ENCODE measurements at places on chromosomes 11 and 22.

- DNase-seq: peak; percentile 98
These were observed 78.5 kb downstream of the TRAF6 start for GRCh38 chr11:36431429-36432092.

GRCh38 chr11:57471496-57471895 is 11.2 kb downstream of the RTN4RL2 start:
- no peak for DNase-seq

DNA sequence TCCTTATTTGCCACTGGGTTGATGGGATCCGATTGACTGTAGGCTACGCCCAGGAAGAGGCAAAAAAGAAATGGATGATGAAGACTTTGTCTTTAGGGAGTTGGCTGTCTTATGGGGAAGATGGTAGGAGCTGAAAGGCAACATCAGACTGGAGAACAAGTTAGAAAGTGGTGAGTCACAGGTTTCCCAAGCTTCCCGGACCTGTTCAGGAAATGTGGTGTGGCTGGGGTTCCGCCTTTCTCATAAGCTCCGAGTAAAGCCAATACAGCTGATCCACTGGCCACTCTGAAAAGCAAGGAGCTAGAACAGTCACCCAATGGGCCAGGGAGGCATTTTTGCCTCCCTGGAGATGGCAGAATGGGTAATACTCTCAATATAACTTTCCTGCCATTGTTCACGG is 194.5 kb downstream of the SNX19 start:
- DNase-seq: no peak

- no peak for DNase-seq
These were observed 28.1 kb downstream of the IGSF9B start for GRCh38 chr11:133928628-133929059.

DNA sequence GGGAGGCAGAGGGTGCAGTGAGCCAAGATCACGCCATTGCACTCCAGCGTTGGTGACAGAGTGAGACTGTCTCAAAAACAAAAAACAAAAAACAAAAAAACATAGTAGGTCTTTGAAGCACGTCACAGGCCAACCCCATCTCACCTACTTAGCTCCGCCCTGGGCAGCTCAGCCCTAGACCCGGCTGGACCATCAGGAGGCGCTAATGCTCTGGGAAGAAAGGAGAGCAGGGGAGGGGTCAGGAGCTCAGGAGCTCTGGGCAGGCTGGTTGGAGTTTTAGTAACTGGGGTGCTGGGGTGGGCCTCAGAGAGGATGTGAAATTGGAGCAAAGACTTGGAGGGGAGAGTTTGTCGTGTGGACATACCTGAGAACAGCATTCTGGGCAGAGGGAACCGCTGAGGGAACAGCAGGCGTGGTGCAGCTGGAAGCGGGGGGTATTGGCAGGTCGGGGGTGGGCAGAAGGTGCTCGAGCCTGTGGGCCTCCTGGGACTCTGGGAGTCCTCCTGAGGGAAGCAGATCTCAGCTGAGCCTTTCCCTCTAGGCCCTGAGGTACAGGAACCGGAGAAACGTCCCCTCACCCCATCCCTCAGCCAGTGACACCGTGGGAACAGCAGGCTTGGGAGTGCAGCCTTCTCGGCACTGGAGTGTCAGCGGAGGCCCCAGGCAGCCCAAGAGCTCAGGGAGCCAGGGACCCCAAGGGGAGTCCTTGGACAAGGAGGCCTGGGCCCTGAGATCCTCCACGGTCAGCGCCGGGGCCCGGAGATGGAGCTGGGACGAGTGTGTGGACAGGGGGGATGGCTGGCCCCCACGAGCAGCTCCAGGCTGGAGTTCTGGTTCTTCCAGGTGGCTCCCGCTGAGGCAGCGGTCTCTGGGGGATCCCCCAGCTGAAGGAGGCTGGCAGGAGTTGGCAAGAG is 2.2 kb upstream of the RPS6KA4 start:
- no peak for DNase-seq

DNA sequence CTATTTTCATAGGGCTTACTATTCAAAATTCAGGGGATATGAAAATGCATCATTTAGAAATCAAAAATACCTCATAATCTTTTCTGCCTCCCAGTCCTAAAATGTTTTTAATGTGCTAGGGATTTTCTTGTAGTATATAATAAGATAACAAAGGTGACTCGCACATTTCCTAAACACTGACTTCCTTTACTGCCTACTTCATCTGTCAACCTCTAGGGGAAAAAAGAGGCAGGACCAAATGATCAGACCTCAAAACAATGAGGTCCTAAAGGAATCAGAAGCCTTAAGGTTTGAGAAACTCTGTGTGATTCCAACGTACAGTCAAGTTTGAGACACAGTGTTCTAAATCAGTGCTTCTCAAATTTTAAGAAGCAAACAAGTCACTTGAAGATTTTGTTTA is 56.1 kb upstream of the POU2AF2 start:
- no peak for DNase-seq

GRCh38 chr22:17888439-17888838 is 114.2 kb upstream of the BID start:
- no peak for DNase-seq

DNA sequence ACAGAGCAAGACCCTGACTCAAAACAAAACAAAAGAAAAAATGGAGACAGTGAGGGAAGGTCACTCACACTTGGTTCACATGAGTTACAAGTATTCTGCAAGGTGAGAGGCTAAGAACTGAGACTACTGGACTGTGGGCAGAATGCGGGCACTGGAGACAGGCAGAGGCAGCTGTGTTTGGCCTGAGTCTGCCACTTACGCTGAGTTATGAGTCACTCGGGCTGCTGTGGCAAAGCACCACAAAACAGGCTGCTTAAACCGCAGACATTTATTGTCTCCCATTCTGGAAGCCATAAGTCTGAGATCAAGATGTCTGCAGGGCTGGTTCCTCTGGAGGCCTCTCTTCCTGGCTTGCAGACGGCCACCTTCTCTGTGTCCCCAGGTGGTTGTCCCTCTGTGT is 122.8 kb downstream of the SHANK2 start:
- DNase-seq: no peak

DNA sequence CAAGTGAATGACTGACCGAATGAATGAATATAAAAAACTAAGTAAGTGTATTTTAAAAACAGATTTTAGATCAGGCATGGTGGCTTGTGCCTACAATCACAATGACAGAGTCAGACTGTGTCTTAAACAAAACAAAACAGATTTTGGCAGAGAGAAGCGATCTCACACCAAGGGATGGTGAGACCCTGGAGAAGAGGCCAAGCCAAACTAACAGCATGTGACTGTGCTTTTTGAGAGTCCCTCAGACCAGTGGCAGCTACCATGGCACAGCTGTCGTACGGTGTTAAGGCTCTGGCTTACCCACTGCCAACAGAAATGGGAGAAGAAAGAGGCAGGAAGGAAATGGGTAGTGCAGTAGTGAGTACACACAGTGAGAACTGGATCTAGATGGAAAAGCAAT is 60.6 kb downstream of the SGSM3 start:
- DNase-seq: no peak

DNA sequence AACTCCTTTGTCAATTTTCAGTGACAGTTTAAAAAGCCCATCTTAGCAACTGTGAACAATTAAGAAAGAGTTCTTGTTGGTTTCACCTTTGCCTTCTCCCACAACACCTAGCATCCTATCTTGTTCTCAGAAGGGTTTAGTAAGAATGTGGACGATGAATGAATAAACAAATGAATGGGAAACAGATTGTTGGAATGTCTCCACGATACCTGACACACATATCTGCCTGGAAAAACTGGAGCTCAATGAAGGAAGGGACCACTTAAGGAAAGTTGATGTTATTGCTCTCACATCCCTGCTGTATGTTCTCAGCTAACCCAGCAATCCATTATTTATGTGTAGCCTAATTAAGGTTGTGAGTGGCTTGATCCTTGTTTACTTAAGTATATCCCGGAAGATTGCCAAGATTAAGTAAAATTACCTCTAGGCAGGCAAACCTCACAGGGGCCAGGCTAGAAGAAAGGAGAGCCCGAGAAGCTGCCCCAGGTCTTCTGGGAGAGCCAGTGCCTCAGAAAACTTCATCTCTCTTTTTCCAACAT is 286.4 kb downstream of the NXPE2 start:
- DNase-seq: no peak

DNA sequence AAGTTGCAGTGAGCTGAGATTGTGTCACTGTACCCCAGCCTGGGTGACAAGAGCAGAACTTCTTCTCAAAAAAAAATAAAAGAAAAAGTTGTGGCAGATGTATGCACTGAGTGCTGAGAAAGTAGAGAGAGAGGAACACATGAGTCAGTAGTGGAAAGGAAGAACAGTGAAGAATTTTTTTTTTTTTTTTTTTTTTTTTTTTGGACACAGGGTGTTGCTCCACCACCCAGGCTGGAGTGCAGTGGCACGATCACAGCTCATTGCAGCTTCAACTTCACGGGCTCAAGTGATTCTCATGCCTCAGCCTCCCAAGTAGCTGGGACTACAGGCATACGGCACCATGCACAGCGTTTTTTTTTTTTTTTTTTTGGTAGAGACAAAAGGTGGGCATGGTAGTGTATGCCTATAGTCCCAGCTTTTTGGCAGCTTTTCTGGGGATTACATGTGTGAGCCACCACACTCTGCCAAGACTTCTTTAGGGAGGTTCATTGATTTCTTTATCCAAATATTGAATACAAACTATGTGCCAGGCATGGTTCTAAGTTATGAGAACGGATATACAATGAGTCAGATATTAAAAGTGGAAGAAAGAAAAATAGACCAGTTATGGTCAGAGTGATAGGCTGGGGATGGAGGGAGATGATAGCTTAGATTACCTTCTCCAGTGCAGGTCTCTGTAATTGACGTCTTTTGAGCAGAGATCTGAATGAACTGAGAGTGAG is 62.0 kb downstream of the YAP1 start:
- no peak for DNase-seq

- no peak for DNase-seq
These were observed 784.8 kb downstream of the KCNA4 start for GRCh38 chr11:29231991-29232390.

DNA sequence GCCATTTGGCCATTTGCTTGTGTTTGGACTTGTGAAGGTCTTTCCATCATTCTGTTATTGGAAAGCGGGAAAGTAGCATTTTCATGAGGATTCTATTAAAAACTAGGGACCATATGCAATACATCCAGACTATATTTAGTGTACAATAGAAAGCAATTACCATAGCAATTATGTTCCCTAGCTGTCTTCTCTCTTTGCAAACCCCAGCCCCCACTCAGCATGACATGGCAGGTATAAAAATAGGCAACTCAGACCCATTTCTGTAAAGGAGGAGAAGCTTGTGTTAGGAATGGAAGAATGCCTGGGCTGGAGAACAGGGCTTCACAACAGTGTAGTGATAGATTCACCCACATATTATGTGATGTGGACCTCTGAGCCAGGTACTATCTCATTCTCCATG is 12.4 kb downstream of the OR51B6 start:
- DNase-seq: no peak

DNA sequence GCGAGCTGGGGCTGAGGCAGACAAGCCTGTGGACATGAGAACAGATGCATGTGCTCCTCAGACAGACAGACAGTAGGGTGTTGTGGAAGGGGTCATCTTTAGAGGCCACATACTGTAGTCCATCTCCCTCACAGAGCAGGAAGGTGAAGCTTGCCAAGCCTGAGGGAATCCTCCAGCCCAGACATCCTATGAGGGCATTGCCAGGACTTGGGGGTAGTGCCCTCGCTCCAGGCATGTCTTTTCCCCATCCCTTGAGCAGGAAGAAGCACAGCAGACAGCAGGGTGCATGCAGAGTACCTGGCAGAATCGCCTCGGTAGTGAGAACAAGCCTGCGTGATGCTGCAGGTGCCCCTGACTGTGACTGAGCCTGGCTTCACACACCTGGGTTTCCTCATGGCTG is 66.5 kb upstream of the CLDN5 start:
- DNase-seq: no peak

DNA sequence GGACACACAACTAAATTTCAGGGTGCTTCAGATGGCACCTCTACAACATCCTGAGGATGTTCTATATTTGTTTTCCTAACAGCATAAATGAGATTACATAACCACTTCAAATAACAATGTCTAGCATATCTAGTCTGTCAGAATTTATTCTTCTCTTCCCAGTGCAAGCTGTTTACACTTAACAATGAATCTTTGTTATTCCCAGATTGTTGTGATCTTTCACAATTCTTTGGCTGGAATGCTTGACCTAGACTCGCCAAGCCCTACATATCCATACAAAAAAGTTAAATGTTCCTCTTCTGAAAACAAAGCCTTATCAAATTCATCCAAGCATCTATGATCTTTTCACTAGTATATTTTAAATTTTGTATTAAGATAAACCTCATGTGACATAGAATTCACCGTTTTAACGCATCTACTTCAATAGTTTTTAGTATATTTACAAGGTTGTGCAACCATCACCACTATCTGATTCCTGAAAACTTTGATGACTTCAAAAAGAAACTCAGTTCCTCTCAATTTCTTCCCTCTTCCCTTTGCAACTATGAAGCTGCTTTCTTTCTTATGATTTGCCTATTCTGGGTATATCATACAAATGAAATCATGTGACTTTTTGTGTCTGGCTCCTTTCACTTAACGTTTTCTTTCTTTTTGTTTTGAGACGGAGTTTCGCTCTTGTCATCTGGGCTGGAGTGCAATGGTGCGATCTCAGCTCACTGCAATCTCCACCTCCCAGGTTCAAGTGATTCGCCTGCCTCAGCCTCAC is 61.7 kb upstream of the CHRNA10 start:
- no peak for DNase-seq

DNA sequence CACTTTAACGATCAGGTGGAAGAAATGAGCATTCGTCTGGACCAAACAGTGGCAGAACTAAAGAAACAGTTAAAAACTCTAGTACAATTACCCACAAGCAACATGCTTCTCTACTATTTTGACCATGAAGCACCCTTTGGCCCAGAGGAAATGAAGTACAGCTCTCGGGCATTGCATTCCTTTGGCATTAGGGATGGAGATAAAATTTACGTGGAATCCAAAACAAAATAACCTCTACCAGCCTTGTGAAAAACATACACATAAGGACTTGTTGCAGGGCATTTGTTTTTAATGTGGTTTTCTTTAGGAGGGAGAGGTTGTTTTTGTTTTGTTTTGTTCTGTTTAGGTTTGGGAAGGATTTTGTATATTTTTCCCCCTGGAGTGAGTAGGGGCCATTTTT is 14.2 kb upstream of the TECTA start:
- DNase-seq: no peak

GRCh38 chr11:112013497-112014164 is 11.6 kb upstream of the DLAT start:
- no peak for DNase-seq
